ENCODE measurements at places on chromosomes 13 and 19.

- DNase-seq = no peak
Measured at GRCh38 chr13:94987869-94988268, 275.5 kb upstream of the SOX21 start.

DNA sequence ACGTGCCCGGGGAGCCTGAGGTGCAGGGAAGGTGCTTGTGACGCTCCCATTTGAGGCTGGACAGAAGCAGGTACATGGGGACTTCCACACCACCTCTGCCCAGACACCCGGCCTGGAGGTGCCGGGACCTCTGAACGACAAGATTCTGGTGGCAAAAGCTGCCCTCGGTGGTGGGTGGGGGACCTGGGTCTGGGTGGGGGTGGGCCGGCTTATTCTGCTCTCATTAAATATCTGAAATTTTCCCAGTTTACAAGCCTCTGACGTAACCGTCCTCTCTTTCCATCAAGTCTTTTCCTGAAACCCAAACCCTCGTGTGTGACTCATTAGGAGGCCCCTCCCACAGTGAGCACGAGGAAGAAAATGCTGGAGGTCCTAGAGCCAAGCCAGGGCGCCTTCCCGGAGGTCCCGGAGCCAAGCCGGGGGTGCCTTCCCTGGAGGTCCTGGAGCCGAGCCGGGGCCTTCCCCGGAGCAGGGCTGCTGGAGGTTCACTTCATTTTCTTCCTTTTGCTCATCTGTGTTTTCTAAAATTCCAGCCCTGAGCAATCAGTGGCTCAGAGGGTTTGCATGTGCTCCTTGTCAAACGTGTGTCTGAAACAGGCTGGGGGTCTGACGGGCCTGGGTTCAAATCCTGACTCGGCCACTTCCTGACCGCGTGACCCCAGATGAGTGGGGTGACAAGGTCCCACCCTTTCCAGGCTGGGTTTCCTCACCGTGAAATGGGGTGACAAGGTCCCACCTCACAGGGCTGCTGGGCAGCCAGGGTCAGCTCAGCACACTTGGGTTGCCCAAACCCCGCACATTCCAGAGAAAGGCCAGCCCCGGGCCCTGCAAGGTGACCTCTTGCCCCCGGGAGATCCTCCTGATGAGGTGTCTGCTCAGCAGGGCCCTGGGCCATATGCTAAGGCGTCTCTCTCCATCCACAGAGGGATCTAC is 10.0 kb downstream of the CFD start:
- DNase-seq = no peak

- DNase-seq = peak; percentile 98
Measured at GRCh38 chr19:1490311-1491113, at the start of gene PCSK4. Gene PCSK4 (minus strand): TSS chr19:1490350. CDS start chr19:1490346, 4 bp downstream.

- no peak for DNase-seq
Measured at GRCh38 chr13:95893861-95894260, 159.3 kb downstream of the UGGT2 start.

DNA sequence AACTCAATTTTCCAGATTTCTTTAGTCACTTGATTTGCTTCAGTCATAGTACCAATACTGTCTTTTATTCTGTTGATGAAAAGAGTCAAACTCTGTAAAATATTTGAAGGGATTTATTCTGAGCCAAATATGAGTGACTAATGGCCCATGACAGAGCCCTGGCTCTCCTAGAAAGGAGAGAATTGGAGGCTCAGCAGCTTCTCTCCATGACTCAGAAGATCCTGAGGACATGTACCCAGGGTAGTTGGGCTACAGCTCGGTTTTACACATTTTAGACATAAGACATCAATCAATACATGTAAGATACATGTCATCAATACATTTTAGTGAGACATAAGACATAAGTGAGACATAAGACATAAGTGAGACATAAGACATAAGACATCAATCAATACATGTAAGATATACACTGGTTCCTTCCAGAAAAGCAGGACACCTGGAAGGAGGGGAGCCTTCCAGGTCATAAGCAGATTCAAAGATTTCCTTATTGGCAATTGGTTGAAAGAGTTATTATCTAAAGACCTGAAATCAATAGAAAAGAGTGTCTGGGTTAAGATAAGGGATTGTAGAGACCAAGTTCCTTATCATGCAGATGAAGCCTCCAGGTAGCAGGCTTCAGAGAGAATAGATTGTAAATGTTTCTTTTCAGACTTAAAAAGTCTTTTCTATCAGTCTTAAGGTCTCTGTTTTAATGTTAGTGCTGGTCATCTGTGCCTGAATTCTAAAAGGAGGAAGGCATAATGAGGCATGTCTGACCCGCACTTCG is 179.8 kb upstream of the RFC3 start:
- no peak for DNase-seq
